Panc1 (cell line): ENCODE measurements at places on chromosomes 2 and 18.
A peak's percentile ranks its signal among the peaks of the same experiment; 100 is the strongest.

DNA sequence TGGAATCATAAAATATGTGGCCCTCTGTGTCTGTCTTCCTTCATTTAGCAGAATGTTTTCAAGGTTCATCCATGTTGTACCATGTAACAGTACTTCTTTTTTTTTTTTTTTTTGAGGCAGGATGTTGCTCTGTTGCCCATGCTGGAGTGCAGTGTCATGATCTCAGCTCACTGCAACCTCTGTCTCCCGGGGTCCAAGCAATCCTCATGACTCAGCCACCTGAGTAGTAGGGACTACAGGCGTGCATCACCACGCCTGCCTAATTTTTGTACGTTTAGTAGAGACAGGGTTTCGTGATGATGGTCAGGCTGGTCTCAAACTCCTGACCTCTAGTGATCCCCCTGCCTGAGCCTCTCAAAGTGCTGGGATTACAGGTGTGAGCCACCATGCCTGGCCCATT, 31.2 kb downstream of the RAB1A start:
- peaks cover 20% of the 10 kb centered on the region for H3K36me3 ChIP-seq
- no peak overlapping the region for H3K27ac ChIP-seq
- no peaks in the 10 kb centered on the region for H3K4me1 ChIP-seq
- no peaks in the 10 kb centered on the region for H3K27me3 ChIP-seq
- no peak for DNase-seq

- no peaks in the 10 kb centered on the region for H3K4me1 ChIP-seq
- no peak overlapping the region for H3K27ac ChIP-seq
- DNase-seq = no peak
These were observed 80.5 kb downstream of the DTNB start for GRCh38 chr2:25592766-25593292.

DNA sequence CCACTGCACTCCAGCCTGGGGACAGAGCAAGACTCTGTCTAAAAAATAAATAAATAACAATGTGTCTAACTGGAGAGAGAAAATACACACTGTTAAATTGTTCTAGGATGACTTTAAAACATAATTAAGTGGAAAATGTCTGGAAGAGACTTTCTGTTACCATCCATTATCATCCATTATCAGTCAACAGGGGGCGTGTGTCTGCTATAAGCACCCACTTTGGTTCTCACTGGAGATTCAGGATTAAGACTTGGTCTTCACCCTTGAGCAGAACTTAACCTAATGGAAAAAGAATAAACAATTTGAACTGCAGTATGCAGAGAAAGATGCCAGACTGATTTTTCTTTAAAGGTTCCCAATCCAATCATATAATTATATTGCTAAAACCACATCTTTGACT, 999.8 kb upstream of the GYPC start:
- H3K36me3 ChIP-seq = no peaks in the 10 kb centered on the region
- no peak overlapping the region for H3K4me3 ChIP-seq
- no peaks in the 10 kb centered on the region for H3K27me3 ChIP-seq
- no peak for DNase-seq
- H3K4me1 ChIP-seq = no peaks in the 10 kb centered on the region

DNA sequence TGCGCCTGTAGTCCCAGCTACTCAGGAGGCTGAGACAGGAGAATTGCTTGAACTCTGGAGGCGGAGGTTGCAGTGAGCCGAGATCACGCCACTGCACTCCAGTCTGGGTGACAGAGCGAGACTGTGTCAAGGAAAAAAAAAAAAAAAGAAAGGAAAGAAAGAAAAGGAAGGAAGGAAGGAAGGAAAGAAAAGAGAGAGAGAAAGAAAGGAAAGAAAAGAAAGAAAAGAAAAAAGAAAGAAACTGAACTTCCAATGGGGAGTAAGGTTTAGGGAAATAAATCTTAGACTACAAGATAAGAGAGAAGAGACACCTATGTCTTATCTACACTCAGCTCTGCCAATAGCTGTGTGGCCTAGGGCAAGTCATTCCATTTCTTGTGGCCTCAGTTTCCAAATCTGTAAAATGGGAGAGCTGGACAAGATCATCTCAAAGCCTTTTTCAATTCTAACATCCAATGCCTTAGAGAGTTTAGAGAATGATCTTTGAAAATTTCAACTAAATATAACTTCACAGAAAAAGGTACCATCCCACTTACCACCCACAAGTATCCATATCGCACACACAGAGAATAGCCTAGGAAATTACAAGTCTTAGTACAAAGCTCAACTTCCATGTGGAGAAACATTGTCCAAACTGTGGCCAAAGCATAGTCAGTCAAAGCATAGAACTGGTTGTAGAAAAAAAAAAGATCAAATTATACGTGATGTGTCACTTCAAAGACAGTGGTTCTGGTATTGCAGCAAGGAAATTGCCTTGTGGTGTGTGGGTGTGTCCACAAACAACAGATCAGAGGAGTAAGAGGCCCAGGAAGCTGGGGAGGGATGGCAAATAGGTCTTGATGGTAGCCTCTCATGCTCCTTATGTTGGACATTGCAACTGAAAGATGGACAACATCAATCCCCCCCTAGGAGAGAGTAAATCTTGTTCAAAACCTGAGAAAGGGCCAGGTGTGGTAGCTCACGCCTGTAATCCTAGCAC, 42.4 kb downstream of the SLC14A2 start:
- no peaks in the 10 kb centered on the region for H3K36me3 ChIP-seq
- H3K4me1 ChIP-seq = no peaks in the 10 kb centered on the region
- no peak overlapping the region for H3K4me3 ChIP-seq
- H3K27ac ChIP-seq = no peak overlapping the region
- H3K27me3 ChIP-seq = no peaks in the 10 kb centered on the region

- no peak overlapping the region for H3K4me3 ChIP-seq
- H3K27me3 ChIP-seq = no peaks in the 10 kb centered on the region
- no peaks in the 10 kb centered on the region; the same call in 1 of the 2 replicates for H3K4me1 ChIP-seq
- no peak for DNase-seq
These were observed 81.0 kb upstream of the KIDINS220 start for GRCh38 chr2:8918412-8918811.

DNA sequence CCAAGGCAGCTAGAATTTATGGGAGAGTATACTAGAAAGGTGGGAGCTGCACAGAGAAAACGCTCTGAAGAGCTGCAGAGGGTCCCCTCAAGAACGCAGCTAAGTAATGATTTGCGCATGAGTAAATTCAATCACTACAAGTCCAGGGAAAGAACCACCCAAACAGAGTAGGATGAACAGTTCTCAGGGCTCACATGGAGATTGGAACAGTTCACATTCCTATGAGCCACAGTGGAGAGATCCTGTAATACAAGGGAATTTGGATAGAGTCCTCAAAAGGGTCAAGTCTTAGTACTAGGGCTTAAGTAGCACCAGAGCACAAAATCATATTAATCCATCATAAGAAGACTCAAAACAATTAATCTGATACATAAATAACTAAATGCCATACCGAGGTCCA, 12.7 kb downstream of the OLA1 start:
- peaks cover 26% of the 10 kb centered on the region for H3K4me1 ChIP-seq
- H3K4me3 ChIP-seq = no peak overlapping the region
- H3K36me3 ChIP-seq = no peaks in the 10 kb centered on the region
- no peak for DNase-seq
- peak overlapping the region; percentile 1; the same call in 1 of the 2 replicates for H3K27ac ChIP-seq

DNA sequence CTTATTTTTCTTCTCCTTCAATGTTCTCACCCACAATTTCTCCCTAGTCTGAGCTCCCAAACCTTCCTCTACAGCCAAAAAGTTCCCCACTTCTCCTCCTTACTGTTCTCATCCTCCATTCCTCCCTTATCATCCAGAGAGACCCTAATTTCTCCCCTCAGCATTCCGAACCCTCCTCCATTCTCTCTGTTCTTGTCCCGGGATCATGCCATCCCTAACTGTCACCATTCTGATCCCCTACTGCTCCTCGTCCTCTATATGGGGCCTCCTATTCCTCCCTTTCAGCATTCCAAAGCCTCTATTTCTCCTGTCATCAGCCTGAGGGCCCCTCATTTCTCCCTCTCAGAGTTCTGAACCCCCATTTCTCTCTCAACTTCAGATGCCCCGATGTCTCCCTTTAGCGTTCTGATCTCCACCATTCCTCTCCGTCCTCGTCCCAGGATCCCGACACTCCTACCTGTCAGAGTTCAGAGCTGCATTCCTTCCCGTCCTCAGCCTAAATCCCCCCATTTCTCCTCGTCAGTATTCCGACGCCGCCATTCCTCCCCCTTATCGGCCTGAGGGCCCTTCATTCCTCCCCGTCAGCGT, 522 bp downstream of the MBD1 start:
- no peak for DNase-seq
- H3K4me1 ChIP-seq = peaks cover 8% of the 10 kb centered on the region
- peaks cover 7% of the 10 kb centered on the region for H3K36me3 ChIP-seq

- H3K27me3 ChIP-seq = no peaks in the 10 kb centered on the region
- H3K27ac ChIP-seq = no peak overlapping the region
- DNase-seq = no peak
- no peaks in the 10 kb centered on the region for H3K4me1 ChIP-seq
These were observed 617.5 kb downstream of the NR4A2 start for GRCh38 chr2:155714983-155715382.

DNA sequence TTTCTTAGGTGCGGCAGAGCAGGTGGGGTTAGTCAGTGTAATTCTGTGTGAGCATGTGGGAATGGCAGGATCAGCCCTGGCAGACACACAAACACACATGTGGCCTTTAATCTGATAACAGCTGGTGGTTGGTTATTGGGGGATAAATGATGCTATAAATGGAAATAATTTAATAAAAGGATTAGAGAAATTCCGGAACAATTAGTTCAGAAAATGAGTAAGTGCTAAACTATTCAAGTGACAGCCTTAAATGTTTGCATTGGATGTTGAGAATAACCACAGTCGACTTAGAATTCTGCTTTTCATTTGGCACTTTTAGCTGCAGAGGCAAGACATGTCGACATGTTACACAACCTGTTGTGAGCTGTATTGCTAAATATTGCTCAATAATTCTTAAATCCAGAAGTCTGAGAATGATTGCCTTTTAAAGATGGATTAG, 7.2 kb downstream of the SMYD1 start:
- DNase-seq = no peak
- no peak overlapping the region for H3K27ac ChIP-seq
- H3K4me1 ChIP-seq = no peaks in the 10 kb centered on the region
- H3K4me3 ChIP-seq = no peak overlapping the region
- no peaks in the 10 kb centered on the region for H3K27me3 ChIP-seq

GRCh38 chr18:42706618-42707017, 408.9 kb downstream of the RIT2 start:
- no peak overlapping the region for H3K27ac ChIP-seq
- H3K4me3 ChIP-seq = no peak overlapping the region
- no peaks in the 10 kb centered on the region for H3K36me3 ChIP-seq
- no peaks in the 10 kb centered on the region for H3K27me3 ChIP-seq

- H3K4me1 ChIP-seq = no peaks in the 10 kb centered on the region
- no peaks in the 10 kb centered on the region for H3K36me3 ChIP-seq
- H3K27ac ChIP-seq = no peak overlapping the region
These were observed 244.0 kb upstream of the HS6ST1 start for GRCh38 chr2:128562471-128563347.

DNA sequence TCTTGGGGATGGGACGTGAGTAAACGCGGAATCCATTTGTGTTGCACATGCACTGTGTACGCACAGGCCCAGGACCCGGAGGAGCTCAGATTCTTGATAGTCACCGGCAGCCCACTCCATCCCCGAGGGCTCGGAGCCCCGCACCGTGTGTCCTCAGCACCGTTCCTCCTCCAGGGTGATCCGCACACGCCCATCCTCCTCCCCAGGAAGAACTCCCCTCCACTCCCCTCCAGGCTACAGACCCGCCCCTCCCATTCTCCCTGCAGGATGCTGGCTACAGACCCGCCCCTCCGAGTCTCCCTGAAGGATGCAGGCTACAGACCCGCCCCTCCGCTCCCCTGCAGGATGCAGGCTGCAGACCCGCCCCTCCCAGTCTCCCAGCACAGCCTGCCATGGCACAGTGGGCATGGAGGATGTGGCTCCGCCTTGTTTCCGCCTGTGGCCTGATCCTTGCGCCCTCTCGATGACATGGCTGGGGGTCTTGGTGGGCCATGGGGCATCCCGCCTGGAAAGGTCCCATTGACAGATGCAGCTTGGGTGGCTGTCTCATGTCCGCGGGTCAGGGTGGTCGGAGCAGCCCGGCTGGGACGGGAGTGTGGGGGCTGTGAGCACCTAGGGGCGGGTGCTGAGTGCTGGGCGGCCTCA, 14.1 kb downstream of the CTDP1 start:
- H3K4me3 ChIP-seq = no peak overlapping the region
- no peaks in the 10 kb centered on the region for H3K4me1 ChIP-seq
- no peaks in the 10 kb centered on the region for H3K27me3 ChIP-seq
- peaks cover 3% of the 10 kb centered on the region; the same call in 1 of the 2 replicates for H3K36me3 ChIP-seq

GRCh38 chr2:120237491-120237902, 14.3 kb upstream of the TMEM185B start:
- H3K4me3 ChIP-seq = no peak overlapping the region; the same call in 1 of the 2 replicates
- no peak for DNase-seq
- H3K36me3 ChIP-seq = no peaks in the 10 kb centered on the region

- H3K27me3 ChIP-seq = no peaks in the 10 kb centered on the region
- H3K36me3 ChIP-seq = no peaks in the 10 kb centered on the region
- H3K4me3 ChIP-seq = no peak overlapping the region
- H3K4me1 ChIP-seq = no peaks in the 10 kb centered on the region
These were observed 24.7 kb upstream of the DARS1 start for GRCh38 chr2:136010126-136010525.

DNA sequence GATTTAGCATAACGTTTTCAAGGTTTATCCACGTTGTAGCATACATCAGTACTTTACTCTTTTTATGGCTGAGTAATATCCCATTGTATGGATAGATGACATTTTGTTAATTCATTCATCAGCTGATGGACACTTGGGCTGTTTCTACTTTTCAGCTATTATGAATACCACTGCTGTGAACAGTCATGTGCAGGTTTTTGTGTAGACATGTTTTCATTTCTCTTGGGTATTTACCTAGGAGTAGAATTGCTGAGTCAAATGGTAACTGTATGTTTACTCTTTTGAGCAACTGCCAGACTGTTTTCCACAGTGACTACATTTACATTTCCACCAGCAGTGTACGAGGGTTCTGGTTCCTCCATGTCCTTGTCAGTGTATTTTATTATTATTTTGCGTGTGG, 33.9 kb downstream of the COX7A2L start:
- no peak overlapping the region for H3K4me3 ChIP-seq
- no peaks in the 10 kb centered on the region for H3K27me3 ChIP-seq
- peaks cover 24% of the 10 kb centered on the region for H3K36me3 ChIP-seq
- DNase-seq = no peak
- H3K27ac ChIP-seq = no peak overlapping the region
- peaks cover 8% of the 10 kb centered on the region for H3K4me1 ChIP-seq

- H3K36me3 ChIP-seq = no peaks in the 10 kb centered on the region; the same call in 1 of the 2 replicates
- peak overlapping the region; percentile 31; the same call in 1 of the 2 replicates for H3K4me3 ChIP-seq
These were observed 191.0 kb upstream of the TCF4 start for GRCh38 chr18:55778788-55779690.
